ENCODE measurements at places on chromosomes 11 and 22.

DNA sequence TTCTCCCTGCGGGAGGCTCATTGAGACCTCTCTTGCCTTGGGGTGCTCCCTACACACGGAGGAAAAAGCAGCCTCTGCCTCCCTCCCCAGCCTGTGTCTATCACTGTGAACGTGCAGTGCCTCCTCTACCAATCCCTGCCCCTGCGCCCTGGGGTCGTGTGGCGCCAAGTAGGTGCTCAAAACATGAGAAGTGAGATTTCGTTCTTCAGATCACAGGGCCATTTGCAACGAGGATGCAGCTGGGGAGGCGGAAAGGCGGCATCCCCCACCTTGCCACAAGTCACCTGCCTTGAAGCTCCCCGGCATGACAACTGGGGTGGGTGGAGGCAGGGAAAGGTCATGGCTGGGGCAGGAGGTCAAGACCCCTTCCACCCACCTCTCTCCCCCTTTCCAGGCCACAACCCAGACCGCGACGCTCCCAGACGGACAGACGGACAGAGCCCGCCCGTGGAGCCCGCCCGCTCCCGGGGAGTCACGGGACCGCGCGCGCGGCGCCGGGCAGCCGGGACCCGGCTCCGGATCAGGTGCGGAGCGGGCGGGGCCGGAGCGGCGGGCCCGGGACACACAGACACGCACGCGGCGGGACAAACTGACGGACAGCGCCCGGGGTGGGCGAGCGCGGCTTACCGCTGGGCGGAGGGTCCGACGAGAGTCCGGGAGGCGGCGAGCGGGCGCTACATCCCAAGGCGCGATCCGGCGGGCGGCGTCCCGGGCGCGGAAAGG is 485 bp downstream of the KCNJ4 start:
- no peak for DNase-seq

GRCh38 chr11:36534276-36534840 is 24.3 kb upstream of the TRAF6 start:
- no peak for DNase-seq

- no peak for DNase-seq
These were observed 181.1 kb downstream of the DDX10 start for GRCh38 chr11:108846009-108846408.

- peak; percentile 2 for DNase-seq
These were observed 113.6 kb downstream of the KCNQ1OT1 start for GRCh38 chr11:2586087-2586792.

- no peak for DNase-seq
These were observed 57.2 kb downstream of the SIK2 start for GRCh38 chr11:111659201-111660115.

- DNase-seq: no peak
These were observed 20.2 kb downstream of the RPS6KA4 start for GRCh38 chr11:64379160-64379559.

DNA sequence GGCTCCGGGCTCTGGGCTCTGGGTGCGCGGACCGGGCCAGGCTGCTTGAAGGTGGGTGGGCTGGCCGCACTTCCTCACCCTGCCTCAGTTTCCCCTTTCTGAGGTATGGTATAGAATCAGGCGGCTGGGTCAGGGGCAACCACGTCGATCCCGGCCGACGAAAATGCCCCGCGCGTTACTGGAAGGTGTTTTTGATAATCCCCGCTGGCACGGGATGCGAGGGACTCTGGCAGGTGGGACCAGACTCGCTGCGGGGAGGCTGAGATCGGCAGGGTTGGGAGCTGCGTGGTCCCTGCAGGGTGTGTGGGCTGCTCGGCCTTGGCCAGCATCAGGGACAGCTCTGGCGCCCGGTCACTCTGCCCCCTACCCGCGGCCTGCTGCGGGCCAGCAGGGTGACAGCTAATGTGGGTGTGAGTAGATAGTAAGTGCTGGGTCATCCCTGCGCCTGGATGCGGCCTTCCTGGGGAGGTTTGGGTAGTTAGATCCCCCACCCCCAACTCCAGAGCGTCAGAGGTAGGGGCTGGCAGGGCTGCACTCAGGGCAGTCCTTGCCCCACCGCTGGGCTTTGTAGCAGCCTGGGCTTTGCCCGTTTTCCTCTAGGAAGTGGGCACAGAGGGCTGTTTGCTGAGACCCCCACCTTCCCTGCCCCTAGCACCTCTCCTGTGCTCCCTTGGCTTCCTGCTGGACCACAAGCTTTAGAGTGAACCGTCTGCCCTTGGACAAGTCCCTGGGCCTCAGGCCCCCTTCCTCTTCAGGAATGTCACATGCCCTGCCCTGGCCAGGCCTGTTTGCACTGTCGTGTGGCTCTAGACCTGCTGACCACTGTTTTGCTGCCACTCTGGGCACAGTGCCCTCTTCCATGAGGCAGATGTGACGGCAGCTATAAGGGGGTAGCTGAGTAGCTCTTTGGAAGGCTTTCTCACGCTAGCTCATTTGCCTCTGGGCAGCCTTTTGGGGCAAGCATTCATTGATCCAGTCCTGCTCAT is 579 bp downstream of the TANGO2 start:
- DNase-seq: no peak

DNA sequence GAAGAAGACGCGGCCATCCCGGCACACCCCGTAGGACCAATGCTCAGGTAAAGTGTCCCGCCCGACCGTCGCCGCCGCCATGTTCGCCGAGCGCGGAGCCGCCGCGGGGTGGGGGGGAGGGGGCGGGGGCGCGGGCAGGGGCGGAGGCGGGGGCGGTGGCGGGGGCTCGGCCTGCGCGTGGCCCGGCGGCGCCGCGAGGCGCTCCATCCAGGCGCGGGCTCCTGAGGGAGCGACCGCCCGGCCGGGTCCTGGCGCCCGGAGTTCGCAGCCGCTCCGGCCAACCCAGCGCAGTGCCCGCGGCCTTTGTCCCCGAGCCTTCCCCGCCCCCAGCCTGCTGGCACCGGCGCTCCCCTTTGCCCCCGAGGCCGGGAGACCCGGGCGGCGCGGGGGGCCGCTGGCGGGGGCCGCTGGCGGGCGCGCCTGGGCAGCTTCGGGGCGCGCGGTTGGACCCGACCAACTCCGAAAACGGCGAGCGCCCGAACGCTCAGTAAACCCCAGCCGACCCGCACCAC is at the start of gene PLEKHA7:
PLEKHA7 (minus strand) TSS at position 94 of the 512 bp plus-strand sequence; CDS start at position 81, 13 bp downstream.
- DNase-seq: no peak

- DNase-seq: no peak
These were observed 217.3 kb upstream of the NARS2 start for GRCh38 chr11:78791964-78792363.

- peak; percentile 56 for DNase-seq
These were observed 27.3 kb downstream of the CTR9 start for GRCh38 chr11:10778217-10778970.

GRCh38 chr11:79406376-79406775 is 34.5 kb downstream of the TENM4 start:
- DNase-seq: no peak

DNA sequence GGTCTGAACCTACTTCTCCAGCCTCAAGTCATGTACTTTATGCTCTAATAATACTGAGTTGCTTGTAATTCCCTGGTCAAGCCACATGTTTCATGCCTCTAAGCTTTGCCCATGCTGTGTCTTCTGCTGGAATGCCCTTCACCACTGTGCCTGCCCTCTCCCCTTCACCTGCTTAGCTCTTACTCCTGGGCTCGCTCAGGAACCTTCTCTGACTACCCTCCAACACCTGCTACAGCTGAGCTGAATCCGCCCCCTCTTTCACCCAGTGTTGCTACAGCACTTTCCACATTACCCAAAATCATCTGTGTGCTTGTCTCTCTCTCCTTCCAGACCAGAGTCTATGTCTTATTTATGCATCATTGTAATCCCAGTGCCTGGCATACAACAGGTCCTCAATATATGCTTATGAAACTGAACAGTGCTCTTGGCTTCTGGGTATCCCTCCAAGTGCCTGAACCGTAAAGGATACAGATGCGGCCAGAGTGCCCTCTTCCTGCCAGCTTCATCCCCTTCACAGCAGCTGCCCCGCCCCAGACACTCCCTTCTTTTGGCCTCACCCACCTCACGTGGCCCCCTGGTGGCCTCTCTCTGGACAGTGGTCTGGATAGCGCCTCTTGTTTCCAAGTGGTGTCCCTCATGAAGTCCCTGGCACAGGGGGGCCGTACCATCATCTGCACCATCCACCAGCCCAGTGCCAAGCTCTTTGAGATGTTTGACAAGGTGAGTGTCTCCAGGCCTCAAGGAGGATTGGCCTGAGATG is 7.1 kb downstream of the ABCG4 start:
- DNase-seq: no peak

- DNase-seq: no peak
These were observed 25.7 kb downstream of the ARHGAP1 start for GRCh38 chr11:46674463-46675287.

DNA sequence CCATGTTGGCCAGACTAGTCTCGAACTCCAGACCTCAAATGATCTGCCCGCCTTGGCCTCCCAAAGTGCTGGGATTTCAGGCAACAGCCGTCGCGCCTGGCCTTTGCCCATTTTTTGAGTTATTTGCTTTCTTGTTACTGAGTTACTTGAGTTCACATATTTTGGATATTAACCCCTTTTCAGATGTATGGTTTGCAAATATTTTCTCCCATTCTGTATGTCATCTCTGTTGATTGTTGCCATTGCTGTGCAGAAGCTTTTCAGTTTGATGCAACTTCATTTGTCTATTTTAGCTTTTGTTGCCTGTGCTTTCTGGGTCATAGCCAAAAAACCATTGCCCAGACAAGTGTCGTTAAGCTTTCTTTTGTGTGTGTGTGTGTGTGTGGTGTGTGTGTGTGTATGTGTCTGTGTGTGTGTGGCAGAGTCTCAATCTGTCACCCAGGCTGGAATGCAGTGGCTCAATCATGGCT is 6.8 kb downstream of the TSGA10IP start:
- no peak for DNase-seq

GRCh38 chr11:65643971-65644370 is 6.1 kb downstream of the SIPA1 start:
- no peak for DNase-seq

GRCh38 chr11:132943706-132944568 is 588.4 kb downstream of the OPCML start:
- DNase-seq: peak; percentile 37

DNA sequence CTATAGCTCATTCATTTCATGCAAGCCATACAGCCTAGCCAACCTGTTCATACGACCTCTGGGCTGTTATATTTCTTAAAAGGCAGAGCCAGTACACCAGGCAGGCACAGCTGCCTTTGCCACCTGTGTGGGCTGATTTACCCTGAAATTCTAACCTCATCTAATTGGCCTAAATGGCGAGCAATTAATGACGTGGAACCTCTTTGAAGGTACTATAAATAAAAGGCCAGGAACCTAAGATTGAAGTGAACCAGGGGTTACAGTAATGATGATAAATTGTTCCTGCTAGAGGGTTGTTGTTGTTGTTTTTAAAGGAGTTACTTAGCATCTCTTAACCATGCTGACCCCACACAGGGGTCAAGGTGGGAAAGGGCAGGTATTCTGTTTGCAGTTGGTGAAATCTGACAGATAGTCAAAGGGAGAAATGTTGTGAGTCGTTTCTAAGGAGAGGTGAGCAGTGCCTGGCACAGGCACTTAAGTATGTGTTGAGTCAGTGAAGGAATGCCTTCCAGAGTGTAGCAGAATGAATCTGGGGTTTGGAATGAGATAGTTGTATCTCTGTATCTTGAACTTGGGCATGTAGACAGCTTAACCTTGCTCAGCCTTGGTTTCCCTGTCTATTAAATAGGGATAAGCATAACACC is 213.5 kb upstream of the NAV2 start:
- no peak for DNase-seq

- DNase-seq: no peak
These were observed 38.8 kb downstream of the MICAL3 start for GRCh38 chr22:17985606-17986005.

- no peak for DNase-seq
These were observed 8.4 kb upstream of the ALG8 start for GRCh38 chr11:78147807-78148206.

- no peak for DNase-seq
These were observed 21.1 kb downstream of the C11orf87 start for GRCh38 chr11:109443052-109443451.

DNA sequence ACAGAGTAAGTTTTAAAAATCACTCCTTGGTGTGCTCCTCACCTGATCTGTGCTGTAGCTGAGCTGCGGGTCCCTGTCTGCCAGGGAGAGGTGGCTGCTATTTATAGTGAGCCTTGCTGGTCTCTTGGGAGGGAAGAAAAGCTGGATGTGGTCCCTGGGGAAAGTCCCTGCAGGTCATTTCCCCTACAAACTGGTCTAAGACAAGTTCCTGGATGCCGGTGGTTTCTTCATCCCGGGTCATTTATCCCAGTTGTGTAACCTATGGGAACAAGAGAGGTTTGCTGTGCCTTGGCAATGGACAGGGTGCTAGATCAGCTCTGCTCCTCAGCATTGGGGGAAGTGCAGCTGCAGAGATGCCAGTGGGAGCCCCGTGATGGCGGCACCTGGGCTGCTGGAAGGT is at the start of gene SAA2:
SAA2 (minus strand) TSS at position 108 of the 400 bp plus-strand sequence. CDS start 657 bp downstream, outside the sequence.
- DNase-seq: no peak

DNA sequence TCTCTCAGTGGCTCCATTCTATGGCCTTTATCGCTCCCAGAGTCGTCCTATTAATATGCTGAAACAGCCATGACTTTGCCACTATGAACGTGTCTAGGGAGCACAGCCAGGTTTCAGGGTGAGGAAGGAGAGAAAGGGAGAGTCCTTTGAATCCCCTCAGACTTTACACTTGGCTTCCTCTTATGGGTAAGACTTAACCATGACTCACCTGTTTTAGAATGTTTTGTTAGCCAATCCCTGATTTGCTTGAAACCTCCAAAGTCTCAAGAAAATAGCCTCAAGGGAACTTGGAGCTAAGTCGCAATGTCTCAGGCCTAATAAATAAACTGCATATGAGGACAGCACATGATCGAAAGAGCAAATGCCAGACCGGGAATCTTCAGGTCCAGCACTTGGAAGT is 131.2 kb upstream of the RCN1 start:
- no peak for DNase-seq

- no peak for DNase-seq
These were observed 54.1 kb upstream of the CFAP300 start for GRCh38 chr11:101993172-101993571.

- no peak for DNase-seq
These were observed 127.4 kb downstream of the WT1 start for GRCh38 chr11:32307913-32308312.

DNA sequence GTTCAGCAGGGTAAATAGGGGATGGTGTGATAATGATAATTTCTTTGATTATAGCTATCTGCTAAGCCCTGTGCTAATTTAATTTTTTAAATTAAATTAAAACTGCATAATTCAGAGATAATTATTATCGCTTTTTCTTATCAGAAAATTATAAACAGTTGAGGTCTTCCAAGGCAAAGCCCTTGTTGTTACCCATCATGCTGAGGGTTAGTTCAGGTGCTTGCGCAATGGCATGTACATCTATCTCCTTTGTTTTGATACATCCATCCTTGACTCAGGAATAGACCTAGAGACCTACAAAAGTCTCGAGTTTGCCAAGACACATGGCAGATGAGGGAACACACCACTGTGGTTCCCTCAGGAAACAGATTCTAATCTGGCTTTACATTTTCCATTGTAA is 737.6 kb downstream of the DLG2 start:
- no peak for DNase-seq

- no peak for DNase-seq
These were observed 341.0 kb downstream of the DYNC2H1 start for GRCh38 chr11:103450241-103450640.
